ENCODE measurements at places on chromosomes 1 and 21.

- no peak for DNase-seq
Observed at GRCh38 chr1:36080236-36080635, 3.7 kb upstream of the TEKT2 start.

GRCh38 chr1:12657060-12657884 lies 13.4 kb downstream of the AADACL4 start:
- no peak for DNase-seq

DNA sequence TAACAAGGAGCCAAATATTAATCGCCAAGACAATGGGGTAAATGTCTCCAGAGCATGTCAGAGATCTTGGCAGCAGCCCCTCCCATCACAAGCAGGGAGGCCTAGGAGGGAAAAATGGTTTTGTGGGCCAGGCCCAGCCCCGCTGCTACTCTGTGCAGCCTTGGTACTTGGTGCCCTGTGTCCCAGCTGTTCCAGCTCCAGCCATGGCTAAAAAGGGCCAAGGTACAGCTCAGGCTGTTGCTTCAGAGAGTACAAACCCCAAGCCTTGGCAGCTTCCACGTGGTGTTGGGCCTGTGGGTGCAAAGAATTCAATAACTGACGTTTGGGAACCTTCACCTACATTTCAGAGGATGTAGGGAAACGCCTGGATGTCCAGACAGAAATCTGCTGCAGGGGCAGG lies 10.4 kb downstream of the UBE2G2 start:
- no peak for DNase-seq

GRCh38 chr1:14441302-14441741 lies 157.2 kb upstream of the KAZN start:
- DNase-seq, result no peak

DNA sequence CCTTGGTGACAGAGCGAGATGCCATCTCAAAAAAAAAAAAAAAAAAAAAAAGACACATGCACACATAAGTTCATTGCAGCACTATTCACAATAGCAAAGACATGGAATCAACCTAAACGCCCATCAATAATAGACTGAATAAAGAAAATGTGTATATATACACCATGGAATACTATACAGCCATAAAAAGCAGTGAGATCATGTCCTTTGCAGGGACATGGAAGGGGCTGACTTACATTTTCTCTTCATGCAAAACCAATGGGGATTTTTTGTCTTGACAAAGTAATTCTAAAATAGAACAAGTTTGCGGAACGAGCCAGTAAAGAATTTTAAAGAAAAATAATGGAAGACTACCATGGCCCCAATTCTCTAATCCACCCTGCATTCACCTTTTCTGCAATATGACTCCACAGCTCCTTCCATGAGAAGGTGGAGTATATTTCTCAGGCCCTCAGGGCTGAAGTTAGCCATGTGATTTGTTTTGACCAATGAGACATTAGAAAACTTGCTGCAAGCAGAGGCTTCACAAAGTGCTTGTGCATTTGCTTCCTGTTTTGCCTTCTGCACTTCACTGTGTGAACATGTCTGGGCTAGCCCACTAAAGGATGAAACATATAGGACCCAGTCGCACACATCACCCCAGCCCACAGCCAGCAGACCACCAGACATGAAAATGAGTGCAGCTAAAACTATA lies 78.8 kb upstream of the NR5A2 start:
- DNase-seq, result no peak

GRCh38 chr1:119724611-119725218 lies 13.0 kb downstream of the PHGDH start:
- no peak for DNase-seq
